ENCODE measurements at places on chromosomes 1 and 21.

DNA sequence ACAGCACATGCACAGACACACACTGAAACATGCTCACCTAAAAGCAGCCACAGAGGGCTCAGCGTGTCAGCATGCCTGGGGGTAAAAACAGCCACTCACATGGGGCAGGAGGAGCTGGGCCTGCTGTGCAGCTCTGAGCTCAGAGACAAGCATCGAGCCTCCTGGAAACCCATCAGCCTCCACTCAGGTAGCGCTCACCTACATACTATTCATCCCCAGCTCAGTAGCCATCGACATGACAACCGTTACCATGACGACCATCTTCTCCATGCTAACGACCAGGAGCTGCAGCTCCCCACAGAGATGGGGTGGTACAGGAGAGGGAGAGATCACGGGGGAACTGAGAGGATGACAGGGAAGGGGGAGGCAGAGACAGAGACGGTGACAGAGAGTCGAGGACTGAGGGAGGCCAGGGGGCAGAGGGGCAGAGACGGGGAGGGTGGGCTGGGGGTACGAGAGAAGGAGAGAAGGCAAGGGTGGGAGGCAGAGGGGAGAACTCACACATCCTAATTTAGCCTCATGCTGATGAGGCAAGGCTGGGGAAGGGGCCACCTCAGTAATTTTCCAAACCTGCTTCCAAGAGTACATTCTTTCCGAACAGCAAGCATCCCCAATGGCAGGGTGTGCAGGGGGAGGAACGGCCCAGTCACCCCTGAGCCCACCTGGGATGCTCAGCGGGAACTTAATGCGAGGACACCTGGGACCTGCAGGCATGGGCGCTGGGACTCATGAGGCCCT lies 28.4 kb downstream of the SDC3 start:
- DNase-seq: no peak

- DNase-seq: no peak
Measured at GRCh38 chr1:38064197-38064903, 17.8 kb upstream of the POU3F1 start.

DNA sequence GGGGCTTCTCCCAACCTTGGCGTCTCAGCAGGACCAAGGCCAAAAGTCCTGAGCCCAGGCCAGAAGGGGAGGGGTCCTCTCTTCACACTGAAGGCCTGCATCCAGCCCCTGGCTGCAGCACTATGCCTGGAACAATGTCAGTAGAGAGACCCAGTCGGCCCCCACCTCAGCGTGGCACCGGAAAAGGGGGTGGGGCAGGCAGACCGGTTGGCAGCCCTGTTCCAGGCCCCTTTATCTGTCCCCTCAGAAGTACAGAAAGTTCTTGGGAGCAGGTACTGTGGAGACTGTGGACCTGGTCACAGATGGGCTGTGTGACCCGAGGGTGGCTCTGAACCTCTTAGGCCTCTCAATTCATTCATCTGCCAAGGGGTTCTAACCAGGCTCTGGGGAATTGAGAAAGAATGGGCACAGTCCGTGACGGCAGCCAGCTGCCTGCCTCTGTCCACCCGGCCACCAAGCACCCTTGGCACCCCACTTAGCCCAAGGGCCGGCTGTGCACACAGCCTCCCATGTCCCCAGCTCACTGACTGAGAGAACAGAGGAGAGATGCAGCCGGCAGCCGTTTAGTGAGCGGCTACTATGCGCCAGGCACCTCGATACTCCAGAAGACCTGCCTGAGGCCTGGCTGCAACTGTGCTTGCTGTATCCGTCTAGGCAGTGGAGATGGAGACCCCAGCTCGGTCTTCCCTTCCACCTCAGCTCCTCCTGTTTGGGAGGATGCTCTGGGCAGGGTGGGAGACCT lies 23.9 kb downstream of the RUNX3 start:
- DNase-seq: no peak

DNA sequence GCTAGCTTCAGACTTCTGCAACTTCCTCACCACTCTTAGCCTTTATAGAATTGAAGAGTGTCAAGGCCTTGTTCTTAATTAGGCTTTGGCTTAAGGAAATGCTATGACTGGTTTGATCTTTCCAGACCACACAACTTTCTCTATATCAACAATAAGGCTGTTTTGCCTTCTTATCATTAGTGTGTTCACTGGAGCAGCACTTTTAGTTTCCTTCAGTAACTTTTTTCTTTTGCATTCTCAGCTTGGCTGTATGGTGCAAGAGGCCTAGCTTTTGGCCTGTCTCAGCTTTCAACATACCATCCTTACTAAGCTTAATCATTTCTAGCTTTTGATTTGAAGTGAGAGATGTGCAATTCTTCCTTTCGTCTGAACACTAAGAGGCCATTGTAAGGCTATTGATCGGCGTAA lies 8.6 kb downstream of the PRKACB start:
- no peak for DNase-seq

GRCh38 chr1:83799594-83799993 lies 199.3 kb downstream of the TTLL7 start:
- DNase-seq: no peak

- DNase-seq: no peak
Measured at GRCh38 chr1:235275223-235275622, 52.8 kb downstream of the ARID4B start.

GRCh38 chr1:64966158-64966971 lies at the start of gene JAK1:
Gene JAK1 (minus strand): TSS chr1:64966549. CDS start chr1:64886264, 80,285 bp downstream.
- peak; percentile 54 for DNase-seq

GRCh38 chr1:27351541-27352107 lies 9.8 kb downstream of the SYTL1 start:
- DNase-seq: no peak

- no peak for DNase-seq
Measured at GRCh38 chr1:62800825-62801306, 16.9 kb downstream of the ATG4C start.

- no peak for DNase-seq
Measured at GRCh38 chr1:193730017-193730416, 543.6 kb upstream of the B3GALT2 start.

GRCh38 chr21:29753216-29753615 lies 186.6 kb downstream of the GRIK1 start:
- DNase-seq: no peak

- DNase-seq: no peak
Measured at GRCh38 chr1:158189624-158190023, 8.9 kb downstream of the CD1D start.

DNA sequence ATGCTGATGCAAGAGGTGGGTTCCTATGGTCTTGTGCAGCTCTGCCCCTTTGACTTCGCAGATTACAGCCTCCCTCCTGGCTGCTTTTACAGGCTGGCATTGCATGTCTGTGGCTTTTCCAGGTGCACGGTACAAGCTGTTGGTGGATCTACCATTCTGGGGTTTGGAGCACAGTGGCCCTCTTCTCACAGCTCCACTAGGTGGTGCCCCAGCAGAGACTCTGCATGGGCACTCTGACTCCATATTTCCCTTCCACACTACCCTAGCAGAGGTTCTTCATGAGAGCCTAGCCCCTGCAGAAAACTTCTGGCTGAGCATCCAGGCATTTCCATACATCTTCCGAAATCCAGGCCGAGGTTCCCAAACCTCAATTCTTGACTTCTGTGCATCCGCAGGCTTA lies 989.0 kb downstream of the PLA2G4A start:
- DNase-seq: no peak

- DNase-seq: no peak
Measured at GRCh38 chr1:39885516-39885915, 2.2 kb upstream of the TRIT1 start.

DNA sequence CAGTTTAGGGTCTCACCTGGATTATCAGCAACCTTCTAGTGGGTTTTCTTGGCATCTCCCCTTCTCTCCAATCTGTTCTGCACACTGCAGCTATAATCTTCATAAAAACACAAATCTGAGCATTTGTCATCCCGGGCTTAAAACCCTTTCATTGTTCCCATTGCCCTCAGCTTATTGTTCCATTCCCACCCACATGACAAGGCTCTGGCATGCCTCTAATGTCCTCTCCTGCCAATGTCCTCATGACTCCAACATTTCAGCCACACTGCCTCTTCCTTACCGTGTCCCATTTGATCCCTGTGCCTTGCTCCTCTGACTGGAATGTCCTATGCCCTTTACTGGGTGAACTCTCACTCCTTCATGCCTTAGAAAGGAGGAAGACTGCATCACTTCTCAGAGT lies 7.5 kb upstream of the DPH2 start:
- no peak for DNase-seq

GRCh38 chr1:155126556-155127104 lies 1.0 kb upstream of the EFNA1 start:
- DNase-seq: peak; percentile 67

GRCh38 chr1:92961896-92962752 lies 862 bp upstream of the DIPK1A start:
- no peak for DNase-seq

All from NCI-H1048 (cell line).